ENCODE measurements at places on chromosomes 4 and X.
A peak's percentile ranks its signal among the peaks of the same experiment; 100 is the strongest.

DNA sequence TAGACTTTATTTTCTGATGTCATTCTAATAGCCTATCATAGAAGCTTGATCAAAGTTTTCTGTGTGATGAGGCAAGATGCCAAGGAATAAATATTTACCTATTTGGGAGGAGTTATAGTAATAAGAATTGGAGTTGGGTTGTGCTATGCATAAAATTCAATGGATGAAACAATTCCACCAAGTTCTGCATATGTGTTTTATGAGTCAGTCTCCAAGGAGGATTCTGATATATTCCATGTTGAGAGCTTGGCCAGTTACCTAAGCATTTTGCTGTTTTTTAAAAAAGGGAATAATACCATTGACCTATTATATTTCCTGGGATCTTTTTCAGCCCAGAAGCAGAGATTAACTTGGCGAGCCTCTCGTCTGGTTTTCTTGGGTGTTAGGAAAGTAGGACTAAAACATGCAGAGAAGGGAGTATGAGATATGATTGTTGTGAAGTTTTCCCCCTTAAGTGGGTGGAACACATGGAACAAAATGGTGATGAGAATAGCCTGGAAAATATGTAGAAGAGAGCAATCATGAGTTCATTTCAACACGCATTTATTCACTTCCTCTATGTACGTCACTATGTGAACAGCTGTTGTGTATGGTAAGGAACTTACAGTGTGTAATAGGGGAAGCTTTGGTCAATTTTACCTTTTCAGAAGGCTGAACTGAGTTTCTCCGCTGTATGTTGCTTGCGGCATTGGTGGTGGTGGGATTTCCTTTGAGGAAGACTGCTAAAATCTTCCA is 39.2 kb downstream of the POLA1 start:
- no peak for ATAC-seq

DNA sequence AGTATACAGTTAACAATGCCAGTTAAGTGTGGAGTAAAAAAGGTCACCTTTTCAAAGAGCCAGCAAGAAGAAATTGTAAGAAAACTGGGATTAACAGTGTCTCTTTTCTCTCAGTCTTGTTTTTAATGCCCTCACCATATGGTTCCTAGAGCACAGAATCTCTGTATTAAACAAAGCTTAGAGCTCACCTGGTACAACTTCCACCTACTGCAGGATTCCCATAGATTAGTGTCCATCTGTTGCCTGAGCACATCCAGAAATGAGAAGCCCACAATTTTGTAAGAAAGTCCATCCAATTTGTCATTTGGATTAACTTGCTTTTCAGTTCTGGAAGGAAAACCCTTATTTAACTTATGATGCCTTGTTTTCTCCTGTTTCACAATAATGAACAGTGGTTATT is 1037.1 kb downstream of the STPG2 start:
- ATAC-seq: no peak

- no peak for ATAC-seq
Observed at GRCh38 chr4:122822466-122822865, 4.2 kb upstream of the FGF2 start.

- ATAC-seq: no peak
Observed at GRCh38 chr4:165971933-165972332, 98.9 kb downstream of the TLL1 start.

- no peak for ATAC-seq
Observed at GRCh38 chr4:1400831-1401408, 5.3 kb downstream of the NKX1-1 start.

- no peak for ATAC-seq
Observed at GRCh38 chr4:156665780-156666366, 305.7 kb downstream of the PDGFC start.

GRCh38 chr4:157271166-157271869 is 50.8 kb downstream of the GRIA2 start:
- no peak for ATAC-seq

- no peak for ATAC-seq
Observed at GRCh38 chr4:182391111-182391684, 148.0 kb downstream of the TENM3 start.

DNA sequence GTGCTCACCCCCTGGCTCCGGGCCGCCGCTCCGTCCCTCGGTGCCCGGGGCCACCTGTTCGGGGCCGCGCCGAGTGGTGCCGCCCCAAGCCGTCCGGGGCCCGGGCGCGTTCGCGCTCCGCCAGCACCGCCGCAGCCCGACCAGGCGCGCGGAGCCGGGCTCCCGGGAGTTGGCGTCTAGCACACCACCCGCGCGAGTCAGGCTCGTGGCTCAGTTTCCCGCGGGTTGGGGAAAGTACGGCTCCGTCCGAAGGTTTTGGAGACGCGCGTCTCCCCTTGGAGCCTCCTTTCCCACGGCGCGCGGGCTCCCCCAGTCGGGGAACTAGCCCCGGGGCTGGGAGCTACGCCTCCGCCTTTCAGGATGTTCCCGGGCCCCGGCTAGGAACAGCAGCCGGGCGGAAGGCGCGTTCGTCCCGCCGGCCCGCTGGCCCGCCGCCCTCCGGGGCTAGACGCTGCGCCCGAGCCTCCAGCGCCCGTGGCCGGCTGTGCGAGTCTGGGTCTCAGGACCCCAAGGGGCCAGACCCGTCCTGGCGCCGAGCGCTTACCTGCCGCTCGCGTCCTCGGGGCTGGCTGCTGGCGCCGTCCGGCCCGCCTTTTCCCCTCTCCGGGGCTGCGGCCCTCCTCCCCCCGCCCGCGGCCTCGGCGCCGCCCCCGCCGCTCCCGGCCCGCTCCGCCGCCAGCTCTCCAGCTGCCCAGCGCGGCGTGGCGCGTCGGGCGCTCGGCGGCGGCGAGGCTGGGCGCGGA is at the start of gene ADGRG2:
ADGRG2 (minus strand) TSS at position 571 of the 743 bp plus-strand sequence. CDS start 53,634 bp downstream, outside the sequence.
- peak; percentile 64 for ATAC-seq

- no peak for ATAC-seq
Observed at GRCh38 chr4:113708250-113708649, 53.3 kb downstream of the CAMK2D start.

GRCh38 chr4:25283948-25284347 is 28.6 kb upstream of the ZCCHC4 start:
- ATAC-seq: no peak

DNA sequence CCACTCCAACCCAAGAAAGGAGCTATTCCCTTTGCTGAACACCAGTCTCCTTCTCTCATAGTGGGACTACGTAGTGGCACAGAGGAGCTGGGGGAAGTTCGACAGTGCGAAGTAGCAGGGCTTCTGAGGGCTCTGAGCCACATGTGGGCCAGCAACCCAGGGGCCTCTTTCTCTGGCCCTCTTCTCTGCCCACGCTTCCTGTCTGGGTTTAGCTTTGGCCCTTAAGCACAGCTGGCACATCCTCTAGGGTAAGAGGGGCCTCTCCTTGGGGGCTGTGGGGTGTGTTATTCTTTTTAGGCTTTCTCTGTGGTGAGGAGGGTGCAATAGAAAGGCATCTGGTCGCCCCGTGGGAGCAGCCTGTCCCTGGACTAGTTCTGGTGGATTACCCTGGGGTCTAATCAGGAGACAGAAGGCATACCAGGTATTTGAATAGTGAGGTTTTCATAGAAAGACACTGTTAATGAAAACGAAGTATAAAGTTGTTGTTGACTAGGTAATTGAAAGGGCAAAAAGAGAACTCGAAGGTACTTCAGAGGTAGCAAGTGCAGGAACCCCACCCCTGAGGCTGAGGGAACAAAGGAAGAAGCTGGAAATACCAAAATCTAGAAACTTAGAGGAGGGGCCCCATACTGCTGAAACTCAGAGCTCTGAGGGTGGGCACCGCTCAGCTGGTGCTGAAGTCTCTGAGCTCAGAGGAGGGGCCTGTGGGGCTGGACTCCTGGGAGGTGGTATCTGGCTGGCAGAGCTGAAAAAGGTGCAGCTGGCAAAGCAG is 151.9 kb upstream of the RPS6KA3 start:
- ATAC-seq: no peak

- ATAC-seq: no peak
Observed at GRCh38 chr4:31108762-31109161, 388.6 kb downstream of the PCDH7 start.

GRCh38 chr4:1208970-1209704 is 36.8 kb upstream of the SPON2 start:
- peak; percentile 8 for ATAC-seq

DNA sequence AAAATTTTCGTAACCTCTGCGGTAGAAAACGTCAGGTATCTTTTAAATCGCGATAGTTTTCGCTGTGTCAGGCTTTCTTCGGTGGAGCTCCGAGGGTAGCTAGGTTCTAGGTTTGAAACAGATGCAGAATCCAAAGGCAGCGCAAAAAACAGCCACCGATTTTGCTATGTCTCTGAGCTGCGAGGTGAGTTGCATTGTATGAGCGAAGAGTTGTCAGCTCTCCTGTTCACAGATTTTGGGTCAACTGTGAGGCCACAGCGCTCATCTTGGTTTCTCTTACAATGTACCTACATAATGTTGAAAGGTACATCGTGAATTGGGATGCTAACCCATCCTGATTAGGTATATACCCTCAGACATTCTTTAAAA is 486 bp downstream of the CLCN3 start:
- no peak for ATAC-seq

GRCh38 chrX:17414027-17414658 is 39.1 kb downstream of the NHS start:
- ATAC-seq: peak; percentile 25

DNA sequence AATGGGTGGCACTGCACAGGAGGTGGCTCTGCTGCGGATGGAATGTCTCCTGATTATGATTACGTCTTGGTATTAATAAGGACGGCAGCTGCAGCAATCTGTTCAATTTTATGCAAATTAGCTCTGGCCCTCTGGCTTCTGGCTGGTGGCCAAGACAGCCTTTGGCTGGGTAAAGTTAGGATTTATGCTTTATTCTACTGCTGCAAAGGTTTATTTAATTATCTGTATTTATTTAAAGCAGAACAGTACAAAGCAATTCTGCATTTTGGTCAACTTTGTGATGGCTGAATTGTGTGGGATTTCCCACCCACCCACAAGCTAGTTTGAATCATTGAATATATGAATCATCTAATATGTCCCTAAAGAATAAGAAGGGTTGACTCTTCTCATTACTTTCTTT is 745.6 kb upstream of the FAM241A start:
- ATAC-seq: no peak

DNA sequence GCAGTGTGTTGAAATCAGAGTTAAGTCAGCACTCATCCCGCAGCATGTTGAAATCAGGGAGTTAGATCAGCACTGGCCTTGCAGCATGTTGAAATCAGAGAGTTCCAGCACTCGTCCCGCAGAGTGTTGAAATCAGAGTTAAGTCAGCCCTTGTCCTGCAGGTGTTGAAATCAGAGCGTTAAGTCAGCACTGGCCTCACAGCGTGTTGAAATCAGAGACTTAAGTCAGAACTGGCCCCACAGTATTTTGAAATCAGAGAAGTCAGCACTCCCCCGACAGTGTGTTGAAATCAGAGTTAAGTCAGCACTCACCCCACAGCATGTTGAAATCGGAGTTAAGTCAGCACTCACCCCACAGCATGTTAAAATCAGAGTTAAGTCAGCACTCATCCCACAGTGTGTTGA is 10.9 kb upstream of the UVSSA start:
- peak; percentile 7 for ATAC-seq

DNA sequence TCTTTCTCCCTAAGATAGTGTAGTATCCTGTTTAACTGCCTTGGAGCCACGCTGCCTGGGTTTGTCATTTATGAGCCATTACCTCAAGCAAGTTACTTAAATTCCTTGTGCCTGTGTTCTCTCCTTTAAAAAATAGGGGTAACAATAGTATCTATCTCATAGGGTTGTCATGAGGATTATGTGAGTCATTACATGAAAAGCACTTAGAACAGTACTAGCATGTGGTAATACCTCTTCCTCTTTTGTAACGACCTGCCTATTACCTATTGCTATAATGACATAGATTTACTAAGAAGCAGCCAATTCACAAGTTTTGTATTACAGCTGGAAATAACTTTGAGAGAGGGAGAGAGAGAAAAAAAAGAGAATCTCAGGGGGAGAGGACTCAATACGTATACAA is 834.7 kb downstream of the RAPGEF2 start:
- no peak for ATAC-seq
